ENCODE measurements at places on chromosomes 4 and X.

GRCh38 chr4:153383131-153383530 lies 38.6 kb downstream of the MND1 start:
- DNase-seq: no peak

GRCh38 chrX:72141372-72142004 lies 9.8 kb upstream of the RTL5 start:
- no peak for DNase-seq

GRCh38 chr4:152095701-152096070 lies 334.9 kb upstream of the GATB start:
- DNase-seq: no peak

- DNase-seq: no peak
These were observed 75.1 kb upstream of the HTR2C start for GRCh38 chrX:114508756-114509155.

DNA sequence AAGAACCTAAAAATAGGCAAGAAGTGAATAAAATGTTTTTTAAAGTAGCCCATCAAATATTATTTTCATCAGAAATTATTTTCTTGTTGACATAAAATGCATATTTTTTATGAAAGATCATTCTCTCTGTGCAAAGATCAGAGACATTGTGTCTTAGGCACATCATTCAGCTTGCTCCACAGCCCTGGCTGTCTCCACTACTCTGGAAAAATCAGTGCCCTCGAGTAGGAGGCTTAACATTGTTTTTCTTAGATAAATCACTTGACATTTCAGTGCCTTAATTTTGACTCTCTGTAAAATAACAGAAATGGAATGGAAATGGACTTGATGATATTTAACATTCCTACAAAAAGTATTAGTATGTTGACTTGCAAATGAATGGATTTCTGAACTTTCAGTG lies 77.9 kb downstream of the FAT4 start:
- DNase-seq: no peak

DNA sequence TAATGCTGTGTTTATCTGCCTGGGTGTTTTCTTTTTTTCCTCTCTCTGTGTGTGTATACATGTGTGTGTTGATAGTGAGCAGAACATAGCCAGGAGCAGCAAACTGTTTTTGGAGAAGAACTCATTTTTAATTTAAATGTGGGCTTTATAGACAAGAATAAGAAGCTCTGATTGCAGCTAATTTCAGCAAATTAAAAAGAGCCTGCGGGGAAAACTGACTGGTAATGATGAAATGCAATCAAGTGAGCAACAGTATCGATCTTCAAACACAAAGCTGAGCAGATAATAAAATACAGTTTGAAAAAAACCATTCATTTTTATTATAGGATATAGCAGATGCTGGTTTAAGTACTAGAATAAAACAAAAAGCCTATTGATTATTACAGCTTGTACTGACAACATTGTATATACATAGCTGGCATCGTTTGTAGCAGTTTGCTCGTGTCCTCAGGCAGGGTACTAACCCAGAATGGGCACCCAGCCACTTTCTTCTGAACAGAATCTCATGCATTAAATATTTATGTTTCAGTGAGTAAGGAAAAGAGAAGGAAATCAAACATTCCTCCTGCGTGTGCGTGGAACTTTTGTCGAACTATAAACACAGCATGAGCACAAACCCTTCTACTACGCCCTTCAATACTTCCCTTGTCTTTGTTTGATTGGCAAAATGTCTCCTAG lies 73.5 kb upstream of the ZFP42 start:
- no peak for DNase-seq

DNA sequence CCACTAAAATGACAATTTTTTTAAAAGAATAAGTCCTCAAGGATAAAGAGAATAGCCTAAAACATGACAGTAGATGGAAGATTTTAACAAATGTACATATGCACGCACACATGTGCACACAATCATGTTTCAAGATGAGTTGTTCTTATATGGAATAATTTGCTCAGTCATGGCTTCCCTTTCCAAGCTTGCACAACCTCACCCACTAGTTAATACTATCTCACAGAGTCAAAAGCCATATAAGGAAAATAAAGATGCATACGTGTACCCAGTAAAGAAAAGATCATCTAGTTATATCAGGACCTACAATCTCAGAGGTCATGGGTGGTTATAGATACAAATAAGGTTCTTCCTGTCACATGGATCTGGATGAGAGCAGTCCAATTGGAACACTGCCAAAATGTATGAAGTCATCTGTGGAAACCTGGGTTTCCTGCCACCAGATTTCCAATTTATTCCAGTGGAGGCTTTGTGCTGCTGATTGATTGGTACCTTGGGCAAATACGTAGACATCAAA lies 56.1 kb downstream of the FAM13A start:
- DNase-seq: no peak

- peak; percentile 88 for DNase-seq
These were observed 77.2 kb upstream of the BCOR start for GRCh38 chrX:40174854-40175510.

- no peak for DNase-seq
These were observed 93.3 kb downstream of the SYNPO2 start for GRCh38 chr4:118981839-118982381.

- DNase-seq: no peak
These were observed 260.5 kb downstream of the MAPK10 start for GRCh38 chr4:86099348-86099747.

- no peak for DNase-seq
These were observed 149.8 kb downstream of the CHM start for GRCh38 chrX:85897362-85898126.

DNA sequence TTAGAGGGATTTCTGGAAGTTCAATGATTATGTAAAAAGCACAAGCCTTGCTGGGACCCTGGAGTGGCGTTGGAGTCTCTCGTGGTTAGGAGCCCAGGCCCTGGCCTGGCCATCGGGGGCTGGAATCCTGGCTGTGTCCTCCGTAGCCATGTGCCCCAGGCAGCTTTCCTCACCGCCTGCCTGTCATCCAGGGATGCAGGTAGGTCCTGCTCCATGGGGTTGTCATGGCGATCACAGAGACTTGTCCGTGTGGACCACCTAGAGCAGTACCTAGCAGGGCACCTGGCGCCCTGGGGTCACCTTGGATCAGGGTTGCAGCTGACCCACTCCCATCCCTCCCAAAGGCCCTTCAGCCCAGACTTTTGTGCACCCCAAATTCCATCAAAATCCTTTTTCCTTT lies 30.2 kb upstream of the WFS1 start:
- DNase-seq: peak; percentile 60

DNA sequence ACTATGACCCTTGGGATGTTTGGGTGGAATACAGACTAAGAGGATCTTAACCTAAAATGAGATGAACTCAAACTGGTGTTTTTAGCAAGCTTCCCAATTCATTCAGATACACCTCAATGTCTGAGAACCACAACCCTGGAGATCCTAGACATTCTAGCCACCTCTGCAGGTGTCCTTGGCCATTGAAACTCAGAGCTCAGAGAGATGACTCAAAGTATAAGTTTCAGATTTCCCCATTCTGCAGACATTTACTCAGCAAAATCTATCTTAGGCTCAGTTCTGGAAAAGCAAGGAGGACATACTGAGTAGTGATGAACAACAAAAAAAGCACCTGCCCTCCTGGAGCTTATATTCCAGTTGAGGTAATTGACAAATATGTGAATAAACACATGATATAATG lies 47.8 kb downstream of the COMMD8 start:
- no peak for DNase-seq

GRCh38 chrX:13658602-13659001 lies 5.7 kb downstream of the TCEANC start:
- DNase-seq: no peak

DNA sequence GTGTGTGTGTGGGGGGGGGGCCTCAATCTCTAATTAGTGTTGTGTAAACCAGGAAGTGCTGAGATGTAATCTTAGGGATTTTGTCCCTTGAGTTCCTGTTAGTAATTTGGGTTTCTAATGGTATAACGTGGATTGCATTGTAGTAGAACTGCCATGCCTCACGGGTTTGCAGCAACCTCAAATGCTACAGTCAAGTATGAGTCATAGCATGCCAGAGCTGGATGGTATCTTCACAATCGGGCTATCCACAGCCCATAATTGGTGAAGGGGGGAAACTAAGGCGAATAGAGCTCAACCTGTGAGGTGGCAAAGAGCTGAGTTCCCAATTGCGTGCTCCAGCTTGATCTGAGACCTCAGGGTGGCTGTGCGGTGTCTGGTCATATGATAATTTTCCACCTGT lies 2.2 kb upstream of the FMR1NB start:
- no peak for DNase-seq

DNA sequence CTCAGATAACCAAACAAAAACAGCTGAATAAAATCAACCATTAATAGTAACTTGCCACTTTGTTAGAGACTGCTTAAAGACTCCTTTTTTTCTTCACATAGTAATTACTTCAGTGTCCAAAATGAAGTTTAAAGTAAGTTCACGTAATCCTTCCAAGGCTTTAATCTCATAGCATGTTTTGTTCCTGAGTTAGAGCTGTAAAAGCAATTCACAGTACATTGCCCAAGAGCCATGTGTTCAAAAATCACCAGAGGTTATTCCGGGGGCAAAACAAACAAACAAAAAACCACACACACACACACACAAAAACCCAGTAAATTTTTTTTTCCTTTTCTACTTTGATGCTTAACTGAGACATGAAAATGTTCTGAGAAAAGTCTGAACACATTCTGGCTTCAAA lies 6.1 kb downstream of the GPR82 start:
- no peak for DNase-seq

DNA sequence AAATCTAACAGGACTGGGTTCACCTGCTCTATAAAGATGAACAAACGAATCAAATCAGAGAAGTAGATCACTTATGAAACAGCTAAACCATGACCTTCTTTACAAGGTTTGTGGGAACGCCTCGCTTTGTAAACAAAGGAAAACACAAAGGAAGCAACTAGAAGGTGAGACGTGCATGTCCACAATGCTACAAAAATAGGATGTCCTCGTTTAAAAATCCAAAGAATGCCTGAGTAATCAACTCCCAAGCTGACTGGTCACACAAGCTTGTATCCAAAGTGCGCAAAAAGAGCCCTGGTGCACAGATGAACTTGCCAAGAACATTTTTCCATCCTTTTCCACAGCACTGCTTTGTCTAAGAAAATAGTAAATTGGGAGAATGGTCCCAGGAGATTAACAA lies 6.3 kb upstream of the SH3KBP1 start:
- DNase-seq: no peak

- DNase-seq: no peak
These were observed 305.6 kb upstream of the NR3C2 start for GRCh38 chr4:148747721-148748268.

DNA sequence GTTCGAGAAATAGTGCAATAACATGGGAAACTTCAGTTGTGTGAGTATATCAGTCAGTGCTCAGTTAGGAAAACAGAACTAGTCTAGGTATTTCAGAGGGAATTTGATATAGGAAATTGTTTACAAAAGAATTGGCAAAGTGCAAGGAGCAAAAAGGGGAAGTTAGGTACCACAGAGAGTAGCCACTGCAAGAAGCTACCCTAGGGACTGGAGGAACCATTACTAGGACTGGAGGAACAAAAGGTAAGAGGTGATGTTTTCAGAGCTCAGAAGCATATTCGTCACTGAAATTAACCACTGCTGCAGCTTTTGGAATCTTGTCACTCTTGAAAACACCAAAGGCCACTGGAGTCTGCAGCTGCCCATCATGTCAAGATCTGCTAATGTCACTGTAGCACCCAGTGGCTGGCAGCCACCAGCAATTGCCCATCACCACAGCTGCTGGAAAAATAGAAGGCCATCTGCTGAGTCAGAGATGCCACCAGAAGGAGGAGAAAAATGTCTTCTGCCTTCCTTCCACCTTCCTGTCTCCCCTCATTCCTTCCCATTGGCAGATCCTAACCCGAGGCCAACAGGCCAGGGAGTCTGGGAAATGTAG lies 160.6 kb upstream of the RPS6KA3 start:
- DNase-seq: no peak

GRCh38 chr4:188683571-188683970 lies 544.3 kb downstream of the TRIML1 start:
- no peak for DNase-seq

GRCh38 chr4:83382850-83383249 lies 48.2 kb upstream of the HPSE start:
- no peak for DNase-seq

DNA sequence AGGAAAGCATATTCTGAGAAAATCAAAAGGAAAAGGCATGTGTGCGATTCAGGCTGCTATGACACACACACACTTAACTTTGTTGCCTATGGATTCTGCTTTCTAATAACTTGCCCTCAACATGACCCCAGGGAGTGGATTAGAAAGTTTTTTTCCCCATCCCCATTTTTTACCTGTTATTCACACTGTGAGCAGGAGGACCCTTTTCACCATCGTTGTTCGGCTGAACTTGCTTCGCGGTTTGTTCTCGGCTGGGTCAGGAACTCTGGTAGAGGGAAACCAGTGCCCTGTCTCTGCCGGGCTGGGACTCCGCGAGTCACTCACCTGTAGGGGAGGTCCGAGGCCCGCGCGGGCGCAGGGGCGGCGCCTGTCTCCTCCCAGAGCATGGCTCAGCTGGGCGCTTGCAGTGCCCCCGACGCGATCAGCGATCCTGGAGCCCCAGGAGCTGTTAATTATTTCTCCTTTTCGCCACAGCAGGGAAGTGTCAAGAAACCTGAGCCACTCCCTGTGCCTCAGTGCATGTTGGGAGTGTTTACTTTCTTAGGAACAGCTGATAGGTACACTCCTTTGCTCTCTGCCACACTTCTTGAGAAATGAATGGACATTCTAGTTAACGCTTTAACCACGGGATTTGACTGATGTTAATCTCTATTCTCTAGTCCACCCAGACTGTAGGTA lies at the start of gene RASSF6:
RASSF6 (minus strand) TSS at position 322 of the 678 bp plus-strand sequence. CDS start 8,641 bp downstream, outside the sequence.
- DNase-seq: peak; percentile 81

DNA sequence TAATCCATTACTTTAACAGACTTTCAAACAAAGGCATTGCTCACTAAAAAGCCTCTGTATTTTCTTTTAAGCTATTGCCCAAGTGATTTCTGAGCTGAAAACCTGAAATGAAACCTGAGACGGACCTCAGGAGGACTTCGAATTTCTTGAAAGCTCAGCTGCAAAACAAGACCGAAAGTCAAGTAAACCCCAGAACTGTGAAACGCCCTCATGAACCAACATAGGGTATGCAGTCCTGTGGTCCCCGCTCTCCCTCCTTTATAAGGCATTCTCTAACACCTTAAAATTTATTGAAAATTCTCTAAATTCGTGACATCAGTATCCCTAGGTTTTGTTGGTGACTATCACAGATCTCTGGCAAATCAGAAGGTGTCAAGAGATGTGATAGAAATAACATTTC lies 91.8 kb downstream of the SHISA3 start:
- DNase-seq: no peak

DNA sequence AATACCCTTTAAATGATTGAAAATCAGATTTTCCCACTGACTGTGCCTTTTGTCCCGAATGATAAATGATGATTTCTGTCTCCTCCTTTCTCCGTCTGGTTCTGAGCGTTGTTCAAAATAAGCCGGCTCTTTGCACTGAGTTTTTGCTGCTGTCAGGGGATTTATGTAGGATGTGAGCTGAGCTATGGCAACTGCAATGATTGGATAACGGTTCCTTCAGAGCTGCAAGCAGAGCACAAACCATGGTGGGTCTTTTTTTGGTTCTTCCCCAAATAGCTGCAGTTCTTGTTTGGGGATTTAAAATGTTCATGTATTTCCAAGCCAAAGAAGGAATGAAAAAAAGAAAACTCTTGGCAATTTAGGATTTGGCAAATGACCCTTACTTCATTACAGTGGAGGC lies 124.5 kb upstream of the CASK start:
- DNase-seq: no peak

Data from spleen (tissue), 13 donors.